ENCODE measurements at places on chromosomes 4 and X.
A peak's percentile ranks its signal among the peaks of the same experiment; 100 is the strongest.

GRCh38 chr4:176413171-176413570 is 93.4 kb downstream of the SPCS3 start:
- no peak for DNase-seq

- peak; percentile 17 for DNase-seq
Observed at GRCh38 chrX:153646620-153647373, at the start of gene DUSP9. DUSP9 (plus strand) TSS chrX:153647203; CDS start chrX:153647954, 751 bp downstream.

DNA sequence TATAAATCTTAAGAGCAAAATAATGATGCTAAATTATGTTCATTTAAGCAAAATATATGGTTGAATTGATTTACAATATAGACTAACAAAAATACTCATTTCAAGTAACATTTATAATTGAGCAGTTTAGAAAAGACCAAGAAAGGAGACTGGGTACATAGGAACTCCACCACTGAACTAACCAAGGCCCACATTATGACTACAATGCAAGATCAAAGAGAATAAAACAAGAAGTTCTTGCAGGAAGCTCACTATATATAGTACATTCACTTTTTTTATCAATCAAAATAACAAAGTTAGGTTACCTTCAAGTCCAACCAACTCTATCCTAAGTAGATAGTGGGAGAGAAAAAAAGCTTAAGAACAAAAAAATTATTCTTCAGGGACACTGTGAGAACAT is 8.0 kb downstream of the CHIC2 start:
- no peak for DNase-seq

- no peak for DNase-seq
Observed at GRCh38 chrX:68652326-68653170, 5.1 kb downstream of the STARD8 start.

- no peak for DNase-seq
Observed at GRCh38 chr4:121139533-121140222, 24.4 kb downstream of the TNIP3 start.

GRCh38 chr4:17773135-17773698 is 8.2 kb downstream of the FAM184B start:
- no peak for DNase-seq

DNA sequence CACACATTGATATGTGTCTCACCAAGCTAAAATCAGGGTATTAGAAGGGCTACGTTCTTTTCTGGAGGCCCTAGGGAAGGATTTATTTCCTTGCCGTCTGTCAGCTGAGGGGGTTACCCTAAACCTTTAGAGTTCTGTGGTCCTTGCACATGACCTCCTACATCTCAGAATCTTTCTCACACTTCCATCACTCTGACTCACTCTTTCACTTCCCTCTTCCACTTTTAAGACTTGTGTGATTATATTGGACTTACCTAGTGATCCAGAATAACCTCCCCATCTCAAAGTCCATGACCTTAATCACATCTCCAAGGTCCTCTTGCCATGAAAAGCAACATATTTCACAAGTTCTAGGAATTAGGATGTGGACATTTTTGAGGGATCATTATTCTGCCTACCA is 53.6 kb upstream of the FUNDC1 start:
- no peak for DNase-seq

DNA sequence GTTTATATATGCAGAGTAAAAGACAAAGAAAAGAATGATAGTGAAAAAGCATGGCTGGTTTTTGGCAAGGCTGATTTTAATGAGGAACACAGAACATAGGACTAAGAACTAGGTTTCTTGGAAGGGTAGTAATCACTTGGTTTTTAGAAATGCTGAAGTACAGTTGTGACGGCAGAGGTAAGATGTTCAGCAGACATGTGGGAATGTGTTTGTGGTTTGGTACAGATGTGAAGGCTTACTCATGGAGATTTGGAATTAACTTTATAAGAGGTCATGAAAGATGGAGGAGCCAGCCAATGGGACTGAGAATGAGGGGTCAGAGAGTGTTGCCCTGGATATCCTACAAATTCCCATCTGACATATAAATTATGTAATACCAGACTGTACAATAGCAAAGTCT is 243.6 kb downstream of the NPFFR2 start:
- DNase-seq: no peak
